ENCODE measurements at places on chromosomes 11 and 22.
A peak's percentile ranks its signal among the peaks of the same experiment; 100 is the strongest.

DNA sequence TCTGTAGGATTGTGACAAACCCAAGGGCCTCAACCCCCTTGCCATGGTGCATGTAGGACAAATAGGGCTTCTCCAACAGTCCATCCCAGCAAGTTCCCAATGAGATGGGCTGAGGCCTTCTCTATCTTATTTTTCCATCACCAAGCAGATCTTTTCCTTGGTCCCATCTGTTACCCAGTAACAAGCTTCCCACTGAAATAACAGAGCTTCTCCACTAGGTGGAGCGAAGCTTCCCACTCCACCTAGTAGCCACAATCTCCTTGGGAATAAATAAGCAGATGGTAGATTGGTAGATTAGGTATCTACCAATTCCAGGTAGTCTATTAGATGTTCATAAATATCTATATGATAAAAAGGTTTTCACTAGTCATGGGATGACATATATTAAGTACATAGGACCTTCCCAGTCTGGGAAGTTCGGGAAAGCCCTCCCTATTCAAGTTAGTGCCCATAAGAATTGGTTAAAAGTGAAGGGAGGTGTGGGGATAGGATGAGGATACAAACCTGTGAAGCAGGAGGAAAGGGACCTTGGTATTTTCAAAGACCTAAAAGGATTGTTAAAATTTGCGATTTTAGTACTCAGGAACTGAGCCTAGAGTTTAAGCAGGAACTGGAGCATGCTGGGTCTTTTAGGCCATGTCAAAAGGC is 5.9 kb upstream of the OR52L1 start:
- DNase-seq = no peak

GRCh38 chr11:812390-812789 is 2.6 kb downstream of the RPLP2 start:
- no peak for DNase-seq

GRCh38 chr11:69138265-69138664 is 17.5 kb upstream of the SMIM38 start:
- DNase-seq = peak; percentile 36

DNA sequence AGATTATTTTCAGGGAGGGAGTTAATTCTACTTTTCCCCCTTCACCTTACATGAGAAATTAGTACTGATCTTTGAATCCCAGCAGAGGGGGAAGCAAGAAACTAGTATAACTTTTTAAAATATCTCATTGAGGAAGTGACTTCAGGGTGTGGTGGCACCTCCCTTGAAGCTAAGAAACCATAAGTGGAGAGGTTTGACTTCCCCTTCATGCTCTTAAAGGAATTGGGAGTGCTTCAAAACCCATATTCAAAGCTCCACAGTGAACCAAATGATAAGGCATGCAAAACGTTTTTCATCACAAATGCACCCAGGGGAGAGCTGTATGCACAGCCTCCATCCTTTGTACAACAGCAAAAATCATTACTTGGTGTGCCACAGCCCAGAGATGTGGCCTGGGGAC is 540 bp downstream of the MS4A14 start:
- DNase-seq = no peak

- DNase-seq = no peak
Observed at GRCh38 chr11:77069336-77069968, 2.7 kb downstream of the CAPN5 start.
